ENCODE measurements at places on chromosomes 1 and 21. TPM values are rescaled to one million over a fixed set of nuclear protein-coding genes. Genes with fewer than 3 reads are reported as not detected.

DNA sequence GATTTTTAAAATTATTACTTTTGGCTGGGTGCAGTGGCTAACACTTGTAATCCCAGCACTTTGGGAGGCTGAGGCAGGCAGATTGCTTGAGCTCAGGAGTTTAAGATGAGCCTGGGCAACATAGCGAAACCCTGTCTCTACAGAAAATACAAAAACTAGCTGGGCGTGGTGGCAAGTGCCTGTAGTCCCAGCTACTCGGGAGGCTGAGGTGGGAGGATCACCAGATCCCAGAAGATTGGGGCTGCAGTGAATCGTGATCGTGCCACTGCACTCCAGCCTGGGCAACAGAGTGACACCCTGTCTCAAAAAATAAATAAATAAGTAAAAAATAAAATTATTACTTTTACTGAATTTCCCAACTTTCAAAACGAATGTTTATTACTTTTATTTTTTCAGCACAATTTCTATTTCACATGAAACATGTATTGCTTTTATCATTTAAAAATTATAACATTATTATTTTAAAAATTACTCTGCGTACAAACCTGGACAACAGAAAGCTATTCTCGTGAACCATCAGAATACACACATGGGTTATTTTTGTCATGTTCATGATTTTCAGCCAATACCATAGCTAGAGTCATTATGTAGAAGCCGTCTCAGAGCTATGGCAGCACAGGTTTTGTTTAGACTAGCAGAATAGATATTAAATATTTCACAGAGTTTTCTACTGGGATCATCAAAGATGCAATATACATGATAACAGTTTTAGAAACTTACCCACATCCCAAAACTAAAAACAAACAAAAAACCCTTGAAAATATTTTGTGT, 621 bp downstream of the AMPD1 start:
- H3K4me1 ChIP-seq: no peaks in the 10 kb centered on the region
- no peak overlapping the region for H3K4me3 ChIP-seq
- no peak overlapping the region for H3K27ac ChIP-seq
- no peaks in the 10 kb centered on the region for H3K36me3 ChIP-seq
- H3K27me3 ChIP-seq: peaks cover 2% of the 10 kb centered on the region
- DNase-seq: no peak

Gene CHI3L1
- not detected for total RNA-seq

DNA sequence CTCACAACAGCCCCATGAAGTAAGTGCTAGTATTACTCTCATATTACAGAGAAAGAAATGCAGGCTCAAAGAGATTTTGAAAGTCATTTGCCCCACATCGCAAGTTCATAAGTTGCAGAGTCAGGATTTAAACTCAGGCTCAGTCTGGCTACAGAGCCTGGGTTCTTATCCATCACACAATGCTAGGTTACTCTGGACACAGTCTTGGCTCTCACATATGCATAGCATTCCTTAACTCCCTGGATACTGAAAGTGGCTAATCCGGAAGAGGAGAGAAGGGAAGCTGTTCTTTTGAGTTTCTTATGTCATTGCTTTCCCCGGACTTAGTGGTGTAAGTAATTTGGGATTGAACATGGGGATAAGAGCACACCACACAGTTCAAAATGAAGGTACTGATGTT, 357.4 kb upstream of the PLXNA2 start:
- peaks cover 2% of the 10 kb centered on the region for H3K4me1 ChIP-seq
- no peak overlapping the region for H3K4me3 ChIP-seq
- H3K27ac ChIP-seq: no peak overlapping the region
- H3K27me3 ChIP-seq: peaks cover 2% of the 10 kb centered on the region
- DNase-seq: no peak

- H3K4me1 ChIP-seq: peaks cover 56% of the 10 kb centered on the region
- DNase-seq: no peak
- peak overlapping the region; percentile 80 for H3K27ac ChIP-seq
These were observed 89.9 kb downstream of the CD247 start for GRCh38 chr1:167428395-167428794.

Gene MROH9
- total RNA-seq: not detected

DNA sequence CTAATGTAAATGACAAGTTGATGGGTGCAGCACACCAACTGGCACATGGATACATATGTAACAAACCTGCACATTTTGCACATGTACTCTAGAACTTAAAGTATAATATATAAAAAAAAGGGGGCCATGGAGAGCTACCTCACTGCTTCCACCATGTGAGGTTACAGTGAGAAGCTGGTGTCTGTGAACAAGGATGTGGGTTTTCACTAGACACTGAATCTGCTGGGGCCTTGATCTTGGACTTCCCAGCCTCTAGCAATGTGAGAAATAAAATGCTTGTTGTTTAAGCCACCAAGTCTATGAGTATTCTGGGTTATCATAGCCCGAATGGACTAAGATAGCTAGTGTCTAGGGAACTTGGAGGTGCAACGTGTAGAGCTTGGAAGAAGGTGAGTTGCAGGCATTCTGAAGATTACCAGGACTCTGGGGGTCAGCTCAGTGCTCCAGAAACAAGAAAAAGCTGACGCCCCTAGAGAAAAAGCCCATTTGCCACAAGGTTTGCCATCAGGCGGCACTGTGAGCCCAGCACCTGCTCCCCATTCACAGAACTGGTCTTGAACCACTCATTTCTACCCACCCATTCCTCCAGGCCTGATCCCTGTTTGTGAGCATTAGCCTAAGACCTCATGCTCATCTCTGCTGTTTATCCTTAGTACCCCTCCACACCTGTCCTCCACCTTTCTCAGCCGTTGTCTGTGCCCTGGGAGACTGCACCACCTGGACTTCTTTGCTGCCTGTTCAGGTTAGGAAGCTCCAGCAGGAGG, 15.1 kb upstream of the FYB2 start:
- H3K27ac ChIP-seq: no peak overlapping the region
- H3K4me3 ChIP-seq: no peak overlapping the region
- peaks cover 8% of the 10 kb centered on the region for H3K4me1 ChIP-seq
- peaks cover 7% of the 10 kb centered on the region for H3K36me3 ChIP-seq
- H3K27me3 ChIP-seq: peaks cover 4% of the 10 kb centered on the region

Gene TRNAU1AP
- total RNA-seq: 39.8 TPM

Data from glutamatergic neuron (in vitro differentiated cells).